ENCODE measurements at places on chromosomes 16 and 17.

GRCh38 chr17:28290703-28291102 lies 28.3 kb upstream of the TMEM97 start:
- DNase-seq, result no peak

- DNase-seq, result no peak
Observed at GRCh38 chr17:46148247-46148646, 45.0 kb downstream of the KANSL1 start.

- DNase-seq, result peak; percentile 69
Observed at GRCh38 chr16:546909-547770, 13.1 kb upstream of the PRR35 start.

- DNase-seq, result no peak
Observed at GRCh38 chr16:66152823-66153393, 213.6 kb upstream of the CDH5 start.

GRCh38 chr17:21687136-21687953 lies 5.0 kb upstream of the KCNJ18 start:
- no peak for DNase-seq

GRCh38 chr17:36609498-36609862 lies 8.1 kb downstream of the MRM1 start:
- no peak for DNase-seq

- no peak for DNase-seq
Observed at GRCh38 chr16:59522826-59523225, 788.7 kb upstream of the GOT2 start.

DNA sequence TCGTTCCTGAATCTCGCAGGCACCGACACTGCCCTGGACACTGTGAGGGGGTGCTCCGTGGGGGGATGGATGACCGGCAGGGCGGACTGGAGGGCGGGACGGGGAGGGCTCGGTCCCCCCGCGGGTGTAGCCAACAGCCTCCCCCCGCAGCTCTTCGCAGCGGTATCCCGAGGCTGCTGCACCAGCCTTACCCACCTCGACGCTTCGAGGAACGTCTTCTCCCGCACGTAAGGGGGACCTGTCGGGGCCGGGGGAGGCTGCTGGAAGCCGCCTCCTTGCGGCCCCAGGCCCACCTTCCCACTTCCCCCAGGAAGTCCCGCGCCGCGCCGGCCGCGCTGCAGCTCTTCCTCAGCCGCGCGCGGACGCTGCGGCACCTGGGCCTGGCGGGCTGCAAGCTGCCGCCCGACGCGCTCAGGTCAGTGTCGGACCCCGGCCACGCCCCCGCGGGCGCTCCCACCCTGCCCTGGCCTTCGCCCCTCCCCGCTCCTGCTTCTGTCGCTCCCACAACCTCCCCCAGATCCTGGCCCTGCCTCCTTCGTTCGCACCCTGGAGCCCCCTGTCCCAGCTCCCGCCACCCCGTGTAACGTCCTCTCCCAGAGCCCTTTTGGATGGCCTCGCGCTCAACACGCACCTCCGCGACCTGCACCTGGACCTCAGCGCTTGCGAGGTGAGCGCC lies 3.3 kb downstream of the CARMIL2 start:
- no peak for DNase-seq

DNA sequence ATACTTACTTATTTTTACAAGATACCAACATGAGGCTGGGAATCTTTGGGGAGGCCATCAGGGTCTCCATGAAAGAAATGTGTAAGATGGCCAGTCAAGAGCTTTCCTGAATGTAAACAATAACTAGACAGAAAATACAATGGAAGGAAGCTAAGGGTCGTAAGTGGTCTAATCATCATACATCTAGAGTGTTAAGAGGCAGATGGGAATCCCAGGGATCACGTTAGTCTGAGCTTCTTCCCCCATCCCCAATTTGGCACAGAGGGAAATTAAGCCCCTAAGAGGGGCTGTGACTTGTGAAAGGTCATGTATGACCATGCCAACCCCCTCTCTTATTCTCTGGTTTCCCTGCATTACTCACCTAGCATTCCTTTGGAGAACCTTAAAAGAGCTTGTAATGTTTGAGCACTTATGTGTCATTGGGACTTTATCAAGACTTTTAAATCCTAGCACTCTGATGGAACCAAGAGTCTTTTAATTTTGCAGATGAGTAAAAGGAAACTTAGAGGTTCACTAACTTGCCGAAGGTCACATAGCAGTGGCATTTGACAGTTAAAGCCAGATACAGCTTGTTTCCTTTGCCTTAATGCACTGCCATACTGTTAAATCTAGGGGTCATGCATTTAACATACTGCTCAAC lies 46.1 kb downstream of the DCUN1D3 start:
- no peak for DNase-seq

GRCh38 chr16:47722046-47722445 lies 260.9 kb downstream of the PHKB start:
- no peak for DNase-seq

DNA sequence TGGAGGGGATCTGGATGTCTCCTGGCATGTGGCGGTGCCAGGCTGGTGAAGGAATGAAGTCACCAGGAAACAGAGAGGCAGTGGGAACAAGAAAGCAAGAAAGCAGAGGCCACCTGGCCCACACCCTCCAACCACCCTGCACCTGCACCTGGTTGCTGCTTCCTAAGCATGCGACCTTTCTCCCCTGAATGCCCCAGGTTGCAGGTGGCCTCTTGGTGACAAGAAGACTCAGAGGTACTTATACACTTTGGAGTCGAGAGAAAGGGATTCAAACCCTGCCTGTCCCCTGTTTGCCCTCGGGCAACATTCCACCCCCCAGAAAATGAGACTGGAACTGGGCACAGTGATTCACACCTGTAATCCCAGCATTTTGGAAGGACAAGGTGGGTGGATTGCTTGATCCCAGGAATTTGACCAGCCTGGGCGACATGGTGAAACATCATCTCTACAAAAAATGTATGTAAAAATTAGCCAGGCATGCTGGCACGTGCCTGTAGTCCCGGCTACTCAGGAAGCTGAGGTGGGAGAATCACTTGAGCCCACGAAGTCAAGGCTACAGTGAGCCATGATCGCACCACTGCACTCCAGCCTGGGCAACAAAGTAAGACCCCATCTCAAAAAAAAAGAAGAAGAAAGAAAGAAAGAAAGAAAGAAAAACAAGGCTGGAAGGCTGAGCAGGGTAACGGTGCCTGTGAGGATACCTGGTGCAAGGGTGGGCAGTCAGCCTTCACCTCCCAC lies 34.6 kb upstream of the TNRC6C start:
- no peak for DNase-seq

GRCh38 chr17:67636834-67637520 lies 80.8 kb upstream of the NOL11 start:
- DNase-seq, result no peak

DNA sequence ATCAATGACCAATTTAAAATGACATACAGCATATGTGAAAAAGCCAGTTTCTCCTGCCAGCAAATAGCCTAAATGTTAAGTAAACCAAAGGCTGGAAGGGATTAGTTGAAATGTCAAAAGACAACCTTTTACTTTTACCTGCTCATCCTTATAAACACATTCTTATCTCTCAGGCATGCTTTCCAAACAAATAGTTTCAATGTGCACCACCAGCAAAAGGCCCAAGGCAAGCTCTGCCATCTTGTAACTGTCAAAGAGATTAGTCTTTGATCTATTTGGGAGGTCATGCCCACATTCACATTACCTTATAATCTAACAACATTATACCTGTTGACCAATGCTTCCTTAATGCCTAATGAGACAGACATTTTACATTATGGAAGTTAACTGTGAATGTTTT lies 132.2 kb upstream of the NACA2 start:
- DNase-seq, result no peak

DNA sequence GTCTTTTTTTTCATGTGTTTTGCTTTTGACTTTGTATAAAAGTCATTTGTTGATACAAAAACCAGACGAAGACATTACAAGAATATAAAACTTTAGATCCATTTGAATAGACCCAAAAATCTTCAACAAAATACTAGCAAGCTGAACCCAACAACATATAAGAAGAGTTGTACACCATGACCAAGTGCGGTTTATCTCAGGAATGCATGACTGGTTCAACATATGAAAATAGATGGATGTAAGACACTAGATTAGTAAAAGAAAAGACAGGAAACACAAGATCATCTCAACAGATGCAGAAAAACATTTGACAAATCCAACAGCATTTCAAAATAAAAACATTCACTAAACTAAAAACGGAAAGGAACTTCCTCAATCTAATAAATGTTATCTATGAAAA lies 69.0 kb downstream of the TBC1D16 start:
- DNase-seq, result no peak

GRCh38 chr16:54856871-54857270 lies 73.8 kb upstream of the IRX5 start:
- DNase-seq, result no peak

DNA sequence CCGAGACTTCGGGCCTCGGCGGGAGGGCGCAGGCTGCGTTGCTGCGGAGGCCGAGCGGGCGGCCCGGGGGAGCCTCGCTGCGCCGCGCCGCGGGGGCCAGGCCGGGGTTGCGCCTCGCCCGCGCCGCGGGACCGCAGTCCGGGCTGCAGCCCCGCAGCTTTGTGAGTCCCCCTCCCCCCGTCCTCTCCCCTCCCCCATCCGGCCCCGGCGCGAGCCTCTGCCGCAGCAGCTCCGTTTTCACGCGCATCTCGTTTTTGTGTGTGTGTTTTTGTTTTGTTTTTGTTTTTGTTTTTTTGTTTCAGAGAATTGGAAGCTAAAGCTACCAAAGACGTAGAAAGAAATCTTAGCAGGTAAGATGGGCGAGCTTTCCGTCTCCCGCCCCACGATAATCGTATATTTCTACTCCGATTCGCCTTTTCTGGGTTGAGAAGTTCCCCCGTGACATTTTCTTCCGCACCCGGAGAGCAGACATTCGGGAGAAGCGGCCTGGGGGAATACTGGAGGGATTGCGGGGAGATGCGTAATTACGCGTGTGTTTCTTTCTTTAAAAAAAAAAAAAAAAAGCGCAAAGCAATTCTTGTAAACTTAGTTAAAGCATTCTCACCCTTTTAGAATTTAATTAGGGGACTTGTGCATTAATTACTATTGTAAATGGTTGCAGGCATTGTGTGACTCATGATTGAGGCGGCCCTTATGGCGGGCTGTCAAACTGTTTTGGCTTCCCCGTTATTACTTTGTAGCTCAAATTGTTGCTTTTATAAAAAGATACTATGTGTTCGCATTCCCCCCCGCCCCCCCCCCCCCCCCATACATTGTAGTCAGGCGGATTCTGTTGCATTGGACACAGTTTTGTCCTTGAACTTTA lies 732 bp downstream of the TNRC6A start:
- DNase-seq, result peak; percentile 80

DNA sequence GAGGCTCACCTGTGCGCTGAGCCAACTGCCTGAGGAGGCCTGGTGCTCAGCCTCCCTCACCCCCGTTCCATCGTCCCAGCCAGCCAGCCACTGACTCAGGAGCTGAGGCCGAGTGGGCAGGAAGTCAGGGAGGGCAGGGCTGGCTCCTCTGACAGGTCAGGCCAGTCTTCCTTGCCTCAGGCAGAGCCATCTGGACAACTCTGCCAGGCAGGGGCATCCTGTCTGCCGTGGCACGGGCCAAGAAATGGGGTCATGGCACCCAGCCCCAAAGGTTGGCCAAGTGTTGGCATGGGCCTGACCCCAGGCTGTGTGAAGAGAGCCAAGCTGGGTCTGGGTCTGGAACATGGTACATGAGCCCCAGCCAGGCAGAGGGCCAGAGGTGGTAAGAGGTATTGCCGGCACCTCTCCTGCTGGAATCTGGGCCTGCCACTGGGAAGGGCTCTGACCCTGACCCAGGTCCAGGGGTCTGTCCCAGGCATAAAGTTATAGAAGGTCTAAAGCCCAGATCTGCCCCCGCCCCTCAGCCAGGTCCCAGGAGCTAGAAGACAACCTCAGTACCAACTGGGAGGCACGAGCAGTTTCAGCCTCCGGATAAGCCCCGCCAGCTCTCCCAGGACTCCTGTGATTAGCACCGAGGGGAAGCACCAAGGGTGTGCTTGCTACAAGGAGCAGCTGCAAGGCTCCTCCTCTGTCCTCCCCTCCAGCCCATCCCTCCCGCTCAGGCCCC lies 2.5 kb upstream of the VASN start:
- peak; percentile 82 for DNase-seq

- no peak for DNase-seq
Observed at GRCh38 chr17:12365805-12366204, 299.9 kb upstream of the MYOCD start.

DNA sequence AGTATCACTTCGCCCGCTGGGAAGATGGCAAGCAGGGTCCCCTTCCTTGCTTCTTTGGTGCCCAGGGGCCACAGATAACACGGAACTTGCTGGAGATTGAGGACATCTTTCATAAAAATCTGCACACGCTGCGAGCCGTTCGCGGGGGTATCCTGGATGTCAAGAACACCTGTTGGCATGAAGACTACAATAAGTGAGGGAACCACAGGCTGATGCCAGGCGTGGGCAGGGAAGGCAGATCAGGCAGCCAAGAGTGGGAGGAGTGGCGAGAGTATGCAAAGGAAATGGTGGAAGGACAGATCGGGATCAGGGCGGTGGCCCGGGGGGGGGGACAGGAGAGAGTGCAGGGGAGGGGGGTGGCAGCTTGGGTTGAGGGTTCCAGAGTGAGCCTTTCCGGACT lies 22.2 kb downstream of the DNAH2 start:
- DNase-seq, result no peak

GRCh38 chr16:27725236-27726000 lies 175.5 kb downstream of the KATNIP start:
- DNase-seq, result no peak

DNA sequence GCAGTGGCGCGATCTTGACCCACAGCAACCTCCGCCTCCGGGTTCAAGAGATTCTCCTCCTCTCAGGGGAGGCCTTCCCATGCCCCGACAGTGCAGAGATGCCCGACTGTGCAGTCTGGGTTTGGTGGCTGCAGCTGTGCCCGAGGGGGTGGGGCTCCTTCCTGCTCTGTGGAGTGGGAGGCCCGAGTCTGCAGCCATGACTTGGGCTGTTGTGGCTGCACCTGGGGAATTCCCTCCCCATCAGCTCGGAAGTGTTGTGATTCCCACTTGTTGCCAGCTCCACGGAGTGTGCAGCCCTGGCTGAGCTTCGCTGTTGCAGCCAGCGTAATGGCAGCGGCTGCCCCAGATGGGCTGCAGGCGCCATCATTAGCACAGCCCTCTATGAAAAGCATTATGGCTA lies 66.4 kb upstream of the SMIM36 start:
- no peak for DNase-seq

GRCh38 chr17:14228903-14229302 lies 7.8 kb downstream of the CDRT15 start:
- DNase-seq, result no peak

- no peak for DNase-seq
Observed at GRCh38 chr17:41627316-41628072, 3.1 kb upstream of the KRT17 start.
